Activated CD4-positive, alpha-beta T cell treated with anti-CD3 and anti-CD28 coated beads for 36 hours (primary cell): ENCODE measurements at places on chromosomes 16 and 17. TPM values are rescaled to one million over a fixed set of nuclear protein-coding genes. Genes with fewer than 3 reads are reported as not detected.

ZSCAN10 gene
- total RNA-seq = 0.11 TPM

GRCh38 chr17:44006272-44006597 lies 1.8 kb downstream of the NAGS start:
- no peak for DNase-seq

GRCh38 chr16:1197237-1197866 lies 27.7 kb downstream of the TPSG1 start:
- no peak for DNase-seq

CD68 gene
- 13.7 TPM for total RNA-seq

GRCh38 chr16:72002619-72003018 lies 2.4 kb upstream of the PKD1L3 start:
- DNase-seq = no peak

- DNase-seq = no peak
These were observed 20.2 kb downstream of the SPNS2 start for GRCh38 chr17:4518901-4519300.

DNA sequence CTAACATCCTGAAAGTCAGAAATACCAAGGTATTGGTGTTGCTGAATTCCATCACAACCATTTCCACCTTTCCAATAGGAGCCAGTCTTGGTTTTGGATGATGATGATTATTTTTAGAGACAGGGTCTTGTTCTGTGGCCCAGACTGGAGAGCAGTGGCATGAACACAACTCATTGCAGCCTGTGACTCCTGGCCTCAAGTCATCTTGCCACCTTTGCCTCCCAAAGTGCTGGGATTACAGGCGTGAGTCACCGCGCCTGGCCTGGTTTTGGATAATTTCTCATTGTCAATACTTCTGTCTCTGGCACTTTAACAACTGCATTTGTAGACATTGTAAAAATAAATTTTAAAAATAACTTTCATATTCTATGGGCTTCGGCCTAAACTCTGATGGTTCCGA lies 22.6 kb downstream of the STAT5B start:
- peak; percentile 48 for DNase-seq

ST6GALNAC2 gene
- 0.32 TPM for total RNA-seq

- DNase-seq = peak; percentile 27
These were observed 9.6 kb upstream of the CES1 start for GRCh38 chr16:55842369-55843104.

DNA sequence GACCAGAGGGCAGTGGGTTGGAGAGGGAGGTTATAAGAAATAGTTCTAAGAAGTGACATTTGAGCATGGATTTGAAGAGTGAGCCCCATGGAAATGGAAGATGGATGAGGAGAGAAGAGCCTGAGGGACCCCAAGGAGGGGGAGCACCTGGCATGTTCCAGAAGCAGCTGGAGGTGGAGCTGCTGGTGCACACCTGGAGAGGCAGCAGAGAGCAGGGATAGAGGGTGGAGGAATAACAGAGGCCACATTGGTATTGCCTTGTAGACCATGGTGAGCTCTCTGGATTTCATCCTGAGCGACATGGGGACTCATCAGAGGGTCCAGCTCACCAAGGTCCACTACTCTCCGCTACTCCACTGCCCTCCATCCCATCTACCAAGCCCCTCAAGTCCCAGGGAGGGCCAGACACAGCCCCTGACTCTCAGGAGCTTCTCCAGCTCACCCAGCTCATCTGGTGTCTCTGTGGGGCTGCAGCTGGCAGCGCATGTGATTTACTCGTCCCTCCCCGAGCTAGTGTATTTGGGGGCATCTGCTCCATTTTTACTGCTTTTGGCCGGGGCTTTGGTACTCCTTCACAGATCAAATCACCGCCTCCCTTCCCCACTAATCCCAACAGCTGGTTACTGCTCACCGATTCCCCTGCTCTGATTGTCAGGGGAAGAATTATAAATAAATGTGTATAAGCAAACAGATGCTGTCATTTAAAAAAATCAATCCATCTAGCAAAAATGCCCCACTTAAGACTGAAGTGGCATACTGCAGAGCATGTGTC lies 22.1 kb upstream of the KDM8 start:
- peak; percentile 29 for DNase-seq

- DNase-seq = no peak
These were observed 74.6 kb downstream of the N4BP1 start for GRCh38 chr16:48535369-48535787.

ABCC12 gene
- total RNA-seq = not detected

DNA sequence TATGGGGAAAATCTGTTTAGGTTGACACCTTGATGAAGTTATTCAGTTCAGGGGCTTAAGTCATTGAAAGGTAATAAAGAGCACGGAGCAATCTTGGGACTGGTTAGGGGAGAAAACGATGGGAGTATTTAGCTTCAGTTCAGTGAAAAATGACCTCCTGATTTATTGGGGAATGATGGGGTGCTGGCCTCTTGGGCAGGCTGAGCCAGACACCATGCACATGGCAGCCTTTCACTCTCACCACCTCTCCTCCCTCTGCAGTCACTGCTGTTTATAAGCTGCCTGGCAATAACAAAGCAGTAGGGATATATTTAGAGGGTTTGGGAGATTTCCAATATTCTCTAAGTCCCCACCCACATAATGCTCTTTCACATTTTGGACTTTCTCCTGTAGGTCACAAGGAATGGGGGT lies 140.5 kb upstream of the HS3ST2 start:
- DNase-seq = no peak

- peak; percentile 71 for DNase-seq
These were observed 780 bp upstream of the DCAKD start for GRCh38 chr17:45052052-45052772.

GRCh38 chr17:42918902-42919521 lies 18.4 kb downstream of the G6PC1 start:
- no peak for DNase-seq

GRCh38 chr17:19361326-19361725 lies 1.2 kb downstream of the B9D1 start:
- no peak for DNase-seq

DNA sequence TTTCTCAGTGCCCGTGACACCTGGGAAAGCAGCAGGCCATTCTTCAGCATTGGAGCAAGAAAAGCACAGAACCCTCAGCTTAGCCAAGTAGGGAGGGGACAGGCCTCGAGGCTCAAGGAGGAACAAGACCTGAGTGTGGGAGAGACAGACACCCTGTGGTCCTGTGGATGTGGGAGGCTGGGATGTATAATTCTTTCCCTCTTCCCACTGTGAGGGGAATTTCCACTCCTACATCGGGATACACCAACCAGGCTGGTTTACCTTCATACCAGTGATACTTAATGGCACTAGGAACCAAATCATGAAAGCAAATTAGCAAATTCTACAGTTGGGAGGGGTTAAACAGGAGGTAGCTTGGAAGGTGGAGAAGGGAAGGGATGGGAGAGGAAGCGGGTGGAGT lies 41.7 kb downstream of the LYRM1 start:
- DNase-seq = no peak

- no peak for DNase-seq
These were observed 2.6 kb downstream of the ERI2 start for GRCh38 chr16:20803561-20804214.

- no peak for DNase-seq
These were observed 25.4 kb downstream of the CRHR1 start for GRCh38 chr17:45809499-45809898.

DNA sequence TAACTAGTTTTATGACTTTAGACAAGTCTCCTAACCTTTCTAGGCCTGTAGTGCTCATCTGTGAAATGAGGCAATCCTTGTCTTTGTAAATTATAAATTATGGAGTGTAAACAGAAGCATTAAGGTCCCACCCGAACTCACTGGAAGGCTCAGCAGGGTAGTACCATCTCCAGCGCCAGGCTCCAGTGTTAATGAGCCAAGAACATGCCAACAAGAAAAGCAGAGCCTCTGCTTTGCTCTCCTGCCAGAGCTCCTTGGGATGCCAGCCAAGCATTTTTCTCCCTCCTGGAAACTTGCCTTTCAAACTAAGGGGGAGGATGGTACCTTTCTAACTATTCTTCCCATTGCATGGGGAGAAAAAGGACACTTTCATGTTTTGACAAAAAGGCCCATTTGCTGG lies 14.9 kb downstream of the LIMD2 start:
- DNase-seq = no peak

DNA sequence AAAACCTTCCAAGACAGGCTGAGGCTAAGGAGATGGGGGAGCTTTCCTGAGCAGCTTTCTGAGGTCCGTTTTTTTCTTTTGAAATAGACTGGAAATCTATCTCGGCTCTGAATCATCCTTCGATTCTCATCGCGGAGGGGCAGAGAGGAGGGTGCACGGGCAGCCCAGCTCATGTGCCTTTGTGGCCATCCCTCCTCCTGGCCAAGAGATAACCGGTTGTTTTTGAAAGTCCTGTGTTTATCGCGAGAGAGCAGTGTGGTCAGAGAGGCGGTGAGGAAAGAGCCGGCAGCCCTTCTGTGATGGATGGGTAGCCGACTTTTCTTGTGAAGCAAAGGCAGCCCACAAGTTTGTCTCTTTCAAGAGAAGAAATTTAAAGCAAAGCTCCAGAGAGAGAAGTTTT lies 191.6 kb downstream of the CCDC182 start:
- no peak for DNase-seq

DUSP14 gene
- 13.1 TPM for total RNA-seq

DNA sequence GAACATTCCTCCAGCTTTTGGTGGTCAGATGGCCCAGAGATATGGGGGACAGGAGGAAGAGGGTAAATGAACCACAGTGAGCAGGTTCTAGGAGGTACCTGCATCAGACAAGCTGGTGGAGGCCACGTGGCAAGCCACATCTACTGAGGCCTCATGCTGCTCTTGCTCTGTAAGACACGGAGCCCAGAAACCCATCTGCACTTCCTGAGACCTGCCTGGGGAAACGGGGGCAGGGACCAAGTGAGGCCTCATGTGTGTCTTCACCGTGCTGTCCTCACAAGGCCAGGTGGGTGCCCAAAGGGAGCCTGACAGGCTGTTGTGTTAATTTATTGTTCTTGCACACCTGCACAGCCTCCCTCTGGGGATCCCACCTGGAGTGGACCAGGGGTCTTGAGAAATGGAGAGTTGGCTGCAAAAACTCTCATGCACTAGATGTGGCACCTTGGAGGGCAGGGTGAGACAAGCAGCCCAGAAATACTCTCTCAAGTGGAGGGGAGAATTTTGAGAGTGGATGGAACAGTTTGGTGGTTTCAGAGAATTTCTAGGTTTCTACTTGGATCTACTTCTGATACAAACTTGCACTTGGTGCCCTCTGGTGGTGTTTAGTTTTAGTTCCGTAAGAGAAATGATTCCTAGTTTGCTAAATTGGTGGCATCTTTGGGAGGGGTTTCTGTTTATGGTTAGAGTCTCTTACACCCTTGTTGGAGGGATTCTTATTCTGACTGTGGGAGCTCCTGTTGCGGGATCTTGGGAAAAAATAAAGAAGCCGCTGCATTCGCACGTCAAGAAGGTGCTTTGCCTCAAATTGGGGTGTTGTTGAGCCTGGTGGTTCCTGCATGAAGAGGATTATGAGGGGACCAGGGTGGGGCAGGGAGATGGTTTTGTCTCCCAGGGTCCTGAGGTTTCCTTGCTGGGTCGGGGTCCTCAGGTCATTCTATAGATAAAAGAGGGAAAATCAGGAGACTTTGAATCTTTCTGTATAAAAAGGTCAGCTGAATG lies 47.5 kb downstream of the SLC6A2 start:
- peak; percentile 26 for DNase-seq

GRCh38 chr17:70144260-70144846 lies 25.0 kb upstream of the KCNJ2 start:
- no peak for DNase-seq

GRCh38 chr16:56758930-56759329 lies 29.0 kb downstream of the NUP93 start:
- no peak for DNase-seq

GRCh38 chr17:80195671-80196529 lies 24.2 kb downstream of the SGSH start:
- peak; percentile 74 for DNase-seq

DNA sequence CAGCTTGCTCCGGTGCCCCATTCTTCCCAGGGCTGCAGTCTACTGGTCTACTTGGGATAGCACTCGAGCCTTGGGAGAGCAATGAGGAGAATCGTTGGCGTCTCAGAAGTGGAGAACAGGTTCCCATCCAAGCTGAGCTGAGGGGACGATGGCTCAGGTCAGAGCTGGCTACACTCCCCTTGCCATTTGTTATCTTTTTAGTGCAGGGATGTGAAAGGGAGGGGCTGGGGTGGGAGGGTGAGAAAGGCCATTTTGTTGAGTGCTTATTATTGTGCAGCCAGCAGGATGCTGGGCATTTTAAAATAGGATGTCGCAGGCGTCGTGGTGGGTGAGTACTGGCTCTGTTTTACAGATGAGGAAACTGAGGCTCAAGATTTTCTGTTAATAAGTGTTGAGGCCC lies 410.8 kb downstream of the SNX29 start:
- DNase-seq = no peak

DNA sequence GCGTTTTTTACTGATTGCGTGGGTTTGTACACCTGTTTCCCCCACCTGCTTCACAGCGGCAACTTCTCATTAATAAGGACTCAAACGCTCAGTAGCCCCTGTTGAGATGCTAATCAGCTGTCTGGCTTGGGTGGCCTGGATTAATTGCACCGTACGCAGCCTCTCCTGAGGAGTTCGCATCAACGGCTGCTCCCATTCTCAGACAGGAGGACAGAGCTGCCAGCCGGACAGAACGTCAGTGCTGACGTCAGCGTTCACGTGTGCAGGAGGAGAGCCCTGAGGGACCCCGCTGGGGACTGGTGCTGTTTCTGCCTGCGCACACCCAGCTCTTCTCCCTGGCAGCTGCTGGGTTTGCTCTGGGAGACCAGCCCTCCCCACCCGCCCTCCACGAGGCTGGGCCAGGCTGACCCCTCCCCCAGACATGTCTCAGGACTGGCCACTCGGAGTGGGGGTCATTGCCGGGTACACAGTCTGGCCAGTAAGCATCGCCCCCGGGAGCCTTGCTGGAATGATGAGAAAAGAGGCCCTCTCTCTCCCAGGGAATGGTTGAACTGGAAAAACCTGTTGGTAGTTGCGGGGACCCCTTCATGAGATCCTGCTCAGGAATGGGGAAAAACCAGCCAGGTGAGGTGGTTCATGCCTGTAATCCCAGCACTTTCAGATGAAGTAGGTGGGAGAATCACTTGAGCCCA lies 5.7 kb upstream of the BANP start:
- no peak for DNase-seq

DNA sequence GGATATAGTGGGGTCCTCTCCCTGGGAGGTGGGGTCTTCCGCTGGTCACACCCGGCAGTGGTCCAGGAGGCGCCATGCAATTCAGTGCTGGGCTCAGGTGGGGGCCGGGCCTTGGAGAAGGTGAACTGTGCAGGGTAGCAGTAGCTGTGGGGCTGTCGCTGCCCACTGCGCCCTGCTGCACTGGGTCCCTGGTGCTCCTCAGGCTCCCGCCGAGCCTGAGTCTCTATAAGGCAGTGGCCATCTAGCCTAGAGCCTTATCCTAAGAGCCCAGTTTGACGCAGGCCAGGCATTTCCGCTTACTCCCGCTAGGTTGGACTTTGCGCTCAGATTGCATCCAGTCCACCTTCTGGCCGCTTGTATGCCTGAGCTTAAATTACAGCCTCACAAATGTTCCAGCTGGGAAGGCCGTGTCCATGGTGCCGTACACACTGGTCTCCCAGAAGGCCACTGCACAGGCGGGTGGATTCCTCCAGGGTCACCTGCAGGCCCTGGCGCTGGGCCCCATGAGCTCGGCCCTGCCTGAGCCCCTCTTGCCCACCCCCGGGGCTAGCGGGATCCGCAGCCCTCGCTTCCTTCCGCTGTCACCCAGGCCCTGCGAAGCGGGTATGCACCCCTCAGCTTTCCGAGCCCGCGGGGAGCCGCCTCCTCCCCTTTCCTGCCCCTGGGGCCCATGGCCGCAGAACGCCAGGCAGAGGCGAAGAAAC lies 1762.2 kb downstream of the TP53TG3F start:
- DNase-seq = no peak
